ENCODE measurements at places on chromosomes 5 and 9. TPM values are rescaled to one million over a fixed set of nuclear protein-coding genes. Genes with fewer than 3 reads are reported as not detected.

RGS3 gene
- 53.7 TPM for total RNA-seq

PCDHGB2 gene
- 2.4 TPM for total RNA-seq

GAPVD1 gene
- 51.1 TPM for total RNA-seq

IL3 gene
- total RNA-seq, result not detected

ZNF608 gene
- 1.5 TPM for total RNA-seq

SLC45A2 gene
- not detected for total RNA-seq

ZNF367 gene
- 0.30 TPM for total RNA-seq

SPATA31C1 gene
- total RNA-seq, result not detected

GFI1B gene
- not detected for total RNA-seq

CTXN3 gene
- not detected for total RNA-seq

ANXA2R gene
- total RNA-seq, result 1.2 TPM

PDE6A gene
- total RNA-seq, result not detected

F2RL1 gene
- 15.1 TPM for total RNA-seq

SPINK4 gene
- not detected for total RNA-seq

SLC36A1 gene
- total RNA-seq, result 6.2 TPM

ELAVL2 gene
- total RNA-seq, result under 0.01 TPM

CARD9 gene
- 1.8 TPM for total RNA-seq

NELFB gene
- total RNA-seq, result 36.5 TPM

ASB6 gene
- total RNA-seq, result 13.1 TPM

FCN1 gene
- total RNA-seq, result not detected

MSMP gene
- total RNA-seq, result 0.30 TPM

PTGS1 gene
- total RNA-seq, result 2.6 TPM

ABLIM3 gene
- 4.2 TPM for total RNA-seq

NR5A1 gene
- total RNA-seq, result not detected

CPLANE1 gene
- total RNA-seq, result 24.3 TPM

TMEM215 gene
- not detected for total RNA-seq
